ENCODE measurements at places on chromosomes 11 and 22. TPM values are rescaled to one million over a fixed set of nuclear protein-coding genes. Genes with fewer than 3 reads are reported as not detected.

The RIBC2 gene
- 0.41 TPM for total RNA-seq

The CSNK2A3 gene
- total RNA-seq: 2.0 TPM

The GLYAT gene
- not detected for total RNA-seq

The TYMP gene
- 1.6 TPM for total RNA-seq

The CHRM1 gene
- 14.3 TPM for total RNA-seq

The GDPD4 gene
- not detected for total RNA-seq

The BUD13 gene
- total RNA-seq: 20.8 TPM

DNA sequence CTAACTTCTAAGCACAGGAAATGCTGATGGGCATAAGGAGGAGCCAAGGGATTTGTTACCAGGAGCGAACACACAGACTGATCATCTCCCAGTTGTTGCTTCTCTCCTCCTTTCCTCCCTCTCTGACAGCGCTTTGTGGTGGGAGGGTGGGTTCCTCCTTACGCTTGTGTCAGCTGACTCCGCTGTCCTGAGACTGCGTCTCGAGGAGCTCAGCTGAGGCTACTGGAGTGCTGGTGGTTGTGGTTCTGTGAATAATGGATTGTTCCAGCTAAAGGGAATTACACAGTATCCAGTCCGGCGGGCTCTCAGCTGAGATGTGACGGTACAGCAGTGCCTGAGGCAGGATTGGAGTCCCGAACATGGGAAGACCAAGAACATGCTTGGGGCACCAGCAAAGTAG lies 113.4 kb downstream of the CTNND1 start:
- no peak for DNase-seq

- DNase-seq: no peak
Observed at GRCh38 chr22:38314933-38315822, 2.1 kb downstream of the CSNK1E start.

- DNase-seq: no peak
Observed at GRCh38 chr11:134668076-134668475, 256.0 kb upstream of the B3GAT1 start.

DNA sequence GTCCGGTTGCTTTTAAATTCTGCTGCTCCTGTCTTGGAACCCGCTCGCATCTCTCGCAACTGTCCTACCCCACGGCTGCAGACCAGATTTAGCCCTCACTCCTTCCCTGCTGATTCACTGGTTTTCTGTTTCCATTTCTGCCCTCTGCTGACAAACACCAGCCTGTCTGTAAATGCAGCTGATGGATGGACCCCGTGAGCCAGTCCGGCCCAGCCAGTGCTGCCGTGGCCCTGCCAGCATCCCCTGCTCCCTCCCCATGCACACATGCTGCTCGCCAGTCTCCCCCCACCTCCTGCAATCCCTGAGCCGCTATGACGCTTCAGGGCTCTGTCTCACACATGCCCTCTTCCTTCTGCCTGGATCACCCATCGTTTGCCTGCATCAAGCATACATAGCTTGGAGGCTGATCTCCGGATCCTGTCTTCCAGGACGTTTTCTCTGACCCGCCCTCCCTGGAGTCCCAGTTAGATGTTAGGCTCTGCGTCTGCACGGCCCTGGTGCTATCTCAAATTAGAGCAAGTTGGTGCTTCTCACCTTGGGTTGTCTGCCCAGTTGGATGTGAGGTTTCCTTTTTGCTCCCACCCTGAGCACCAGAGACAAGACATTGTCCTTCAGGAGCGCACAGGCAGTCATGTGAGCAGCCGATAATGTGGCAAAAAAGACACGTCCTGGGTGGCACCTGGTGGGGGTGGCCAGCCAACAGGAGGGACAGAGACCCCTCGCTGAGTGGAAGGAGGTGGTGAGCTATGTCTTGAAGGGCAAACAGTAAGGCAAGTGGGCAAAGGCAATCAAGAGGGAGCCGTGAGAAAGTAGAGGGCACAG lies 4.3 kb upstream of the ACR start:
- DNase-seq: peak; percentile 72

DNA sequence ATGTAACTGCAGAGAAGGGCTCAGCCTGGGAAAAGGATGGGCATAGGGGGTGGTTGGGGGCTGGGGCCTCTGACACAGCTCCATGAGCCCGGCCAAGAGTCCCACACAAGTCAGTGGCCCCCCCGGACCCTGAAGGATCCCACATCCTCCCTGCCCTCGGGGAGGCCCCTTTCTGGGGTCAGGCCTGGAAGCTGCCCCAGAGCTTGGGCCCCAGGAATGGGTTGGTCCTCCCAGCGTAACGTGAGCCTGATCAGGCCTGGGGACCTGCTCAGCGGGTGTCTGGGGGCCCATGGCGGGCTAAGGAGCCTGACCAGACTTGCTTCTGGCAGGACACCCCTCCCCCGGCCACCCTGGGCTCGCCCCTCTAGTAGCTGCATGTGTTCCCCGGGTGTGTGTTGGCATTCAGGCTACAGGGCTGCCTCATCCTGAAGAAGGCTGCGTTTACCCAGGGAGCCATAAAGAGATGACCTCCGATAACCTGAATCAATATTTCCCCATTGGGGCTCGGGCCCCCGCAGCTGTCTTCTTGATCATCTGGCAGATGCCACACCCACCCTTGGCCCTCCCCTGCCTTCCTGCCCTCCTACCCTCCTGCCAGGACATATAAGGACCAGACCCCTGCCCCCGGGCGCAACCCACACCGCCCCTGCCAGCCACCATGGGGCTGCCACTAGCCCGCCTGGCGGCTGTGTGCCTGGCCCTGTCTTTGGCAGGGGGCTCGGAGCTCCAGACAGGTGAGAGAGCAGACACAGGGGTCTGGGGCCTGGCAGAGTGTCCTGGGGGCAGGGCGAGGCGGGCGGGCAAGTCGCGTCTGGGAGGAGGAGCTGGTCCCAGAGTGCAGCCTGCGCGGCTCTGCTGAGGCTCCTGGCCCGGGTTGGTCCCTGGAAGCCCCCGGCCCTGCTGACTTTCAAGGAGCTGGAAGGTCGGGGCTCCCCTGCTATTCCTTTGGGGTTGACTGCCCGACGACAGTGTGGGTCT lies at the start of gene MUC2:
Gene MUC2, plus strand, starts transcription at position 631 of the 978 bp plus-strand sequence.
- DNase-seq: no peak

DNA sequence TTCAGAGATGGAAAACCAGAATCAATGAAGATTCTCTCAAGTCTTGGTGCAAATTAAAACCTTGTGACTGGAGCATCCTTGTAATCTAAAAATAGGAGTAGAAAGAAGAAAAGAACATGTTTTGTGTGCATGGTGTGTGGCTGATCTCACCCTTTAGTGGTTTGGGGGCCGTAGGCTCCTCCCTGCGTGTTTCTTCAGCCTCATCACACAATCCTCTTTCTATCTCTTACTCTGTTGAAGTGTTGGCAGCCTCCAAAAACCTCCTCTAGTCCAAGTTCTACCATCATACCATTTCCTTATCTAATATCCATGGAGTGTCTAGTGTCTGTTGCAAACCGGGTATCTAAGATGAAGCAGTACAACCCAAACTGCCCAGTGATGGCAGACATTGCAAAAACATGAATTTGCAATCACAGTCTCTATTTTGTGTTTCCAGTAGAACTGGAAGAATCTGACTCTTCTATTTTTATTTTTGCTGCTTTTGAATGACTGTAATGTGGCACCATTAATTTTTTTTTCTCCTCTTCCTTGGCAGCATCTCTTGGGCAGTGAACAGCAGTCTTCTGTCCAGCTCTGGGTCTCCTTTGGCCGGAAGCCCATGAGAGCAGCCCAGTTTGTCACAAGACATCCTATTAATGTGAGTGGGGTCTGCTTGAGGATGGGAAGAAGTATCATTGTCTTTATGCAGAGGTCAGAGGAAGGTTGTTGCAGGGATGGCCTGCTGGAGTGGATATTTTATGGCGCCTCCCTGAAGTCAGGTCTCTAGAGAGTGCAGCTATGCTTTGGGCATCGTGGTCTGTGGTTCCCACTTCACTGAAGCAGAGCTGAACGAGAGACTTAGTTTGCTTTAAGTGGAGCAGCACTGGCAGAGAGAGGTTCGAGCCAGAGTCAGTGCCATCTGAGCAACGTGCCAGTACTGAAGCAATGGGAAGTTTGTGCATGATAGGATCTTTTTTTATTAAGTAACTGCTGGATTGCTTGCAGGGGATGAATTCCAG lies 60.0 kb upstream of the SORL1-AS1 start:
- no peak for DNase-seq

- DNase-seq: no peak
Observed at GRCh38 chr22:40553014-40553554, 83.4 kb downstream of the MRTFA start.

DNA sequence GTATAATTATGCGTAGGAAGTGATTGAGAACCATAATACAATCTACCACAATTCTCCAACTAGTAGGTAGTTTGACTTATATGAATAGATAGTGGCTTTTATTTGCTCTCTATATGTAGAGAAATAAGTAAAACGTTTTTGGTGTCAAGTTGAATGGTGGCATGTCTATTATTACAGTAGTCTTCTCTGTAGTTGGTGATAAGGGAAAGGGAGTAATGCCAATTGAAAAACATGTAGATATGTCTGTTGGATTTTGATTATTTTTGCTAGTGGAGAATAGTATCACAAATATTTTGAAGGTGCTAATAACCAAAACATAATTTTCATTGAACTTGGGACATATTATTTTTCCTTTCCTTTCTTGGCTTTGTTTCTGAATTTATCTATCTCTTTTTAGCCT lies 17.5 kb downstream of the FBXO7 start:
- no peak for DNase-seq

- DNase-seq: no peak
Observed at GRCh38 chr11:87454241-87454640, 416.5 kb downstream of the TMEM135 start.

DNA sequence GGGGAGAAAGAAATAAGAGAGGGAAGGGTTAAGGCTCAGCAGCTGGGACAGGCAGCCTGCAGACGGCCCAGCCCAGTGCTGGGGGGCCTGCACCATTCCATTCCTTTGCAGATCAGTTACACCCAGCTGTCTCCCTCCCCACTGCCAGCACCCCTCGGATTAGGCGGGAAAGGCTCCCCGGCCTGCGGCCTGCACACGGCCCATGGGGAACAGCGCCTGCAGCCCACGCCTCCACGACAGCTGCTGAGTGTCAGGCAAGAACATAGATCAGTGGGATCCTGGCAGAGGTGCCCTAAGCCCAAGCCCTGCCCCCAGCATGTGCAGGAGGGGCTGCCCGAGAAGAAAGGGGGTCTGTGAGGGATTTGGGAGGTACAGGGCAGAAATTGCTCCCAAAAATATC lies 65.8 kb upstream of the MYOD1 start:
- DNase-seq: no peak

GRCh38 chr11:20037396-20038153 lies 122.7 kb downstream of the DBX1 start:
- DNase-seq: no peak

DNA sequence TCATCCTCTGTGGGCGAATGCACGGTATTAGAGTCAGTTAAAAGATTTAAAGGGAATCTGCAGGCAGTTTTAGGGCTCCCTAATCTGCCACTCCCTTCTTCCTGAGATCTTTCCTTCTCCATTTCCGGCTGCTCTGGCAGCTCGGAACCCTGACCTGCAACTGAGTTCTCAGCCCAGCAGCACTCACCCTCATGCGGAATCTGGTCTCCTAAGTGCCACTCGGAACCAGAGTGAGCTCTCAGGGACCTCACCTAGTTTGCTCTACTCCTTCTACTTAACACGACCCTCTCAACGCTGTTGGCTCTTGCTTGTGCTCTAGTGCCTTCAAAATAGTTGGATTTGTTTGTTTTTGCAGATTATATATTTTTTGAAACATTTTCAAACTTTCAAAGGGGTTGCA lies 19.3 kb upstream of the IL10RA start:
- no peak for DNase-seq

GRCh38 chr11:94602430-94603372 lies 35.5 kb downstream of the PIWIL4 start:
- DNase-seq: peak; percentile 33

DNA sequence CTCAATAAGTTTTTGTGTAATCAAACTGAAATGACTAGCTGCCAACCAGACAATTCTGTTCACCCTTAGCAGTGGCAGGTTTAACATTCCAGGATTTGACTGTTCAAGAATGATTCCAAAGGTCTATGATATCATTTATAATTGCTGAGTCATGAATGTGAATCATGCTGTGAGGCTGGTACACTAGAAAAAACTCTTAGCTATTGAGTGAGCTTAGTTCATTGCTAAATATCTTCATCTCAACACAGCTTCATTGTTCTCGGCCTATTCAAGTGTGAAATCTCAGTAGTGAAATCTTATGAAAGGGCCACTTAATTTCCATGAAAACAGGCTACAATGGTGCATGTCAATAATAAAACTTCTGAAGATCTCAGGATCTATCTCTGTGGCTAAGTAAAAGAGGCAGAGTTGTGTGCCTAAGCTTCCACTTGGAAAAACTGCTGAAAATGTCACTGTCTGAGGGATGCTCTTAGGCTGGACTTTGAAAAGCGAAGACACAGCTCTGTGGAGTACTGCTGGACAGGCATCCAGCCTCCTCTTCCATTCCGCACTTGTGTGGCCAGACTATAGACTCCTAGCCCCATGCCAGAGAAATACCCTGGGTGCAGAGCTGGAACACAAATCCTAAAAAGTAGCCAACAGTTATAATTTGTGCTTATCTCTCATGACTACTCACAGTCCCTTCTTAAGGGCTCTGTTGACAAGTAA lies 12.8 kb downstream of the AQP11 start:
- no peak for DNase-seq

DNA sequence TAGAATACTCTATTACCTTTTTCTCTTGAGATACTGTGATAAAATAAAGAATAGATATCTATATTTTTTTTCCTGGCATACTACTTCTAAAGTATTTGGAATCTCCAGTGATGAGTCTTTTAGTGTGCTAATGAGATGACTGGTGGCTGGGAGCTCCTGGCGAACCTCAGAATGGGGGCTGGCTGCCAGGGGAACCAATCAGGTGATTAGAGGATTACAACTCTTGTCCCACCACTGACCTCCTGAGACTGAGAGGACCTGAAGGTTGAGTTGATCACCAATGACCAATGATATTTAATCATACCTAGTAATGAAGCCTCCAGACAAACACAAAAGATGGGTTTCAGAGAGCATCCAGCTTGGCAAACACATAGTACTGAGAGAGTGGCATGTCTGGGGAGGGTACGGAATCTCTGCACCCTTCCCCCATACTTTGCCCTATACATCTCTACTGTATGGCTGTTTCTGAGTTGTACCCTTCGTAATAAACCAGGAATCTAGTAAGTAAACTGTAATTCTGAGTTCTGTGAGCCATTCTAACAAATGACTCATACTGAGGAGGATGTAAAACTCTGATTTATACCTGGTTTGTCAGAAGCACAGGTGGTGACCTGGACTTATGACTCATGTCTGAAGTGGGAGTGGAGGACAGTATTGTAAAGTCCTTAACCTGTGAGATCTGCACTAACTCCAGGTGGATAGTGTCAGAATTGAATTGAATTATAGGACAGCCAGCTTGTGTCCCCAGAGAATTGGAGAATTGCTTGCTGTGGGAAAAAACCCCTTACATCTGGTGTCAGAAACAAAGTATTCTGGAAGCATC lies 325.3 kb upstream of the LRRC4C start:
- DNase-seq: no peak
